ENCODE measurements at places on chromosomes 1 and 21.

- no peak for DNase-seq
These were observed 67.7 kb upstream of the WNT4 start for GRCh38 chr1:22210636-22211035.

DNA sequence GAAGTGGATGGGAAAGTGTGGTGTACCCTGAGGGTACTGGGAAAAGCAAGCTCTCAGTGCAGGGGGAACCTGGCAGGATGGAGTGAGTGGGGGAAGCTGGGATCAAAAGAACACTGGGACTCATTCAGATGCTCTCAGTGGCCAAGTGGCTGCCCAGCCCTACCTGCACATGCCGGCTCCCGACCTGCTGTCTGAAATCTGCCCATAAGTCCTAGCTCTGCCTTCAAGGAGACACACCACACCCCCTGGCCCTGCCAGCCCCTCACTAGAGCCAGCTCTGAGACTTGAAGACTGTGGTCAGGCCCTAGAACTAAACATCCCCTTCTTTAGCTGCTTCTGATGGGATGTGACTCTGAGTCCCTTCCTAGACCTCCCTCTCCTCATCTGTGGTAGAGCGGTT is 2.2 kb downstream of the TMEM54 start:
- DNase-seq, result no peak

GRCh38 chr1:98763488-98764150 is 102.1 kb downstream of the SNX7 start:
- no peak for DNase-seq

GRCh38 chr1:112342558-112342957 is 53.5 kb upstream of the CTTNBP2NL start:
- no peak for DNase-seq

DNA sequence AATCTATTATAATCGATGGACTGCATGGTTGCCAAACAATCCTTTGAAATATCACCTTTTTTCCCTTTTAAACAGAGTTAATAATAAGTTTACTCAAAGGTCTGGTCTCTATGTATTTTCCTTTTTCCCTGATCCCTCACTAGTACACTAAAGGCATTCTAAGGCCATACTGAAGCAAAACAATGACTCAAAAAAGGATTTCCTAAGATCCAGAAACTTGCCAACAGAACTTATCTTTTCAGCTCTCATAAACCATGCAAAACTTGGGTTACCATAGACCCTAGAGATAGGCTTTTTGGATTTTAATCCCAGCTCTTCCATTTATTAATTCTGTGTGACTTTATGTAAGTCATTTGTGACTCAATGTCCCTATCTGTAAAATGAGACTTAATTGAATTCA is 77.1 kb downstream of the IFI44 start:
- DNase-seq, result no peak

DNA sequence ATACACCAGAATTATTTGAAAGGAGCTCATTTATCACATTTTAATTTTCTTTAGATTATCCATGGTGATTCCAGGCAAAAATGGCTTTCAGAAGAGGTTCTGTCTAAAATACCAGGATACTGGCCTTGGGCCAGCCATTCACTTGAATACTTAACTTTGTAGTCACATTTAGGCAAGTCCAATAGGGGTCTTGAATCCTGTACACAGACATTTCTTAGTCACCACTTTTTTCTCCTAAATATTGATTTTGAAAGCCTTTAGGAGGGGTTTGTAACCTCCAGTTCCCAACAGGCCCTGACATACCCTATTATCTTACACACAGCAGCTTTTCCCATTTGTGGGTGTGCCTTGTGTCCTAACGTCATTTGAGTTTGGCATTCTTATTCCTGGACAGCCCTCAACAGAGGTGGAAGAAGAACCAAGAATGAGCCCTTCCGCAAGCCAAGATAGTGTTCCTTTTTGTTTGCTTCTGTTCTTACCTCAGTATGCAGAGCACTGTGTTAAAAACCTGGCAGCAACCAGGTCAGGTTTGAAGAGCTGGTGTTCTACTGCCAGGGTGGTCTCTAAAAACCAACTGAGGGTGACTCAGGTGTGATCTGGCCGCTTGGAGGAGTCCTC is 19.5 kb downstream of the MAP3K7CL start:
- no peak for DNase-seq

- DNase-seq, result no peak
These were observed 68.4 kb downstream of the AK5 start for GRCh38 chr1:77350012-77350770.

DNA sequence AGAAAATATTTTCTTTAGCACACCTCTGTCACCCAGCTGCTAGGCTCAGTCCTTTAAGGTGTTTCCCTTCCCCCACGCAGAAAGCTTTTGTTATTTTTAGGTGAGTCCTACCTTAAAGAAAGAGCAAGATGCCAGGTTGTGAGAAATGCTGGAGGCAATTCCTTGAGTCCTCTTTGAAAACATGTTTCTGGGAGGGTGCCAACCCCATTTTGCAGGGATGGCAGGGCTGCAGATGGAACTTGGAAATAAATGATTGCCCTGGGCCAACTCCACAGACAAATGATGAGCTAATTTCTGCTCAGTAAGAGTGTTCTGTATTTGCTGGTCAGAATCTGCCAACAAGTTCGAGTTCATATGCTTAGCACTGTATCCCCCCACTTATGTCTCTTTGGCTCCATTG is 119.2 kb upstream of the RAB3GAP2 start:
- no peak for DNase-seq

GRCh38 chr1:84425150-84425896 is 27.0 kb downstream of the DNASE2B start:
- no peak for DNase-seq

- no peak for DNase-seq
These were observed 335.6 kb upstream of the VAMP3 start for GRCh38 chr1:7435276-7436055.

DNA sequence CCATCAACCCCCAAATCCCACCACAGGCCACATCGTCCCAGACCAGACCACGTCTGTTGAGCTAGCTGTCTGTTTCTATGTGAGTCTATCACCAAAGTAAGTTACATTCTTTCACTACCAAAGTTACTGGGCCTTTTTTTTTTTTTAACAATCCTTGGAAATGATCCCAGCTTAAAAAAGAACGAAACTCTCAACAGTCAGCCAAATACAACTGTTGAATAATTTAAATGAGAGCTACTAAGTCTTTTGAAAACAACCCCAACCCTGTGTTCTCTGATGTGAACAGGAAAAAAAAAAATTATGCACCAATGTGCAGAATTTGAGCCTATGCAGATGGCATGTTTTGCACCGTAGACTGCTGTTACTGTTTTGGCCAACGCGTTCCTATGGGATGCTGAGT is 134.0 kb upstream of the ETS2 start:
- no peak for DNase-seq

DNA sequence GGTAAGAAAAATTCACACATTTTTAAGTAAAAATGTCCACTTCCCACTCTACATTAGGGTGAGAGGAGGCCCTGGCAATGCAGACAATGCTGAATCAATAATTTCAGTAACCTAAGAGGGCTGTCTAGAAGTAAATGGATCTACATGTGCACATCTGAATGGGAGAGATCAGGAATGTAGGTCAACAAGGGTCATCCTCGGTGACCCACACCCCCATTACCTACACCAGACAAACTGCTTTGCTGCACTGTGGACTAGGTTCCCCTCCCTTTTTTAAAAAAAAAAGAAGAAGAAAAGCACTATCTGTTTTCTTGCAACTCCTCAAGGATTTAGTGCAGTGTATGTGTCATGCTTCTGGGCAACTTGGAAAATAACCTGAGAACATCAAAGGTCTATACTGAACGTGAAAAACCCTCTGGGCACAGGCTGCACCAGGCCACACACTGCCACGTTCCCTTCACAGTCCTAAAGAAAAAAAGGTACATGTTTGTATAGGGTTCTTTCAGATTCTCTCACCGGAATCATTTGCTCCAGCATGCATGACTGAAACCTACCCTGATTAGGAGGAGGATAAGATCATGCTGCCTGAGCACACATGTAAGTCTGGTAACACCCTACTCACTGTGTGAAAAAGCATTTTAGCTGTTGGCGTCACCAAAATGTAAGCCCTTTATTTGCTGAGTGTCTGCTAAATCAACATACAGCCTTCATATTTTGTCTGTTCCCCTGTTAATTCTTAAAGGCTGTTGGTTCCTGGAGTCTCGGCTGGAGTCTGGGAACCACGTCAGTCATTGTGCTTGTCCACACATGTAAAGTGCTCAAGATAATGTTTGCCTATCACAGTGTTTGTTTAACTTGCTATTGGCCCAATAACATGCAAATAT is 341.0 kb downstream of the SMYD3 start:
- DNase-seq, result no peak

DNA sequence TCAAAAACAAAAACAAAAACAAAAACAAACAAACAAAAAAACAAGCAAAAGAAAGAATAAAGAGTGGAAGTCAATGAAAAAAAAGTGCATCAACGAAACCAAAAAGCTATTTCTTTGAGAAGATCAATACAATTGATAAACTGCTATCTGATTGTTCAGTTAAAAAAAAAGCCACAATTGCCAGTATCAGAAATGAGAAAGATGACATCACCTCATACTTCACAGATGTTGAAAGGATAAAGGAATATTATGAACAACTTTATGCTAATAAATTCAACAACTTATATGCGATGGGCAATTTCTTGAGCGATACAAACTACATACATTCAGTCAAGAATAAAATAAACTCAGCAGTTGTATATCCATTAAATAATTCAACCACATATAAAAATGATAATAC is 2.2 kb upstream of the LRRC3 start:
- no peak for DNase-seq

DNA sequence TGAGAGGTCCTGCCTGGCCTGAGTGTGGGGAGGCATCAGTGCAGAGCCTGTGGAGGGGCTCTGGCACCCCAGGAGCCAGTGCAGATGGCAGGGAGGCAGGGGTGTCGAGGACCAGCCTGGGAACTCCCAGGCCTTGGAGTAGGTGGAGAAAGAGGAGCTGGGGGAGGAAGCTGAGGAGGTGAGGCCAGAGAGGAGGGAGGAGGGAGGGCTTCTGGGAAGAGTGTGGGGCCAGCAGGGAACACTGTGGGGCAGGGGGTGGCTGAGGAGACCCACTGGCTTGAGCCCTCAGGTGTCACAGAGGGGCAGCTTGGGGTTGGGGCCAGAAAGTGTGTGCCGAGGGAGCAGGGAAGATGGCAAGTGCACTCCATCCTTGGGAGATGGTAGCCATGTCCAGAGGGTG is 3.8 kb downstream of the COQ8A start:
- DNase-seq, result no peak

DNA sequence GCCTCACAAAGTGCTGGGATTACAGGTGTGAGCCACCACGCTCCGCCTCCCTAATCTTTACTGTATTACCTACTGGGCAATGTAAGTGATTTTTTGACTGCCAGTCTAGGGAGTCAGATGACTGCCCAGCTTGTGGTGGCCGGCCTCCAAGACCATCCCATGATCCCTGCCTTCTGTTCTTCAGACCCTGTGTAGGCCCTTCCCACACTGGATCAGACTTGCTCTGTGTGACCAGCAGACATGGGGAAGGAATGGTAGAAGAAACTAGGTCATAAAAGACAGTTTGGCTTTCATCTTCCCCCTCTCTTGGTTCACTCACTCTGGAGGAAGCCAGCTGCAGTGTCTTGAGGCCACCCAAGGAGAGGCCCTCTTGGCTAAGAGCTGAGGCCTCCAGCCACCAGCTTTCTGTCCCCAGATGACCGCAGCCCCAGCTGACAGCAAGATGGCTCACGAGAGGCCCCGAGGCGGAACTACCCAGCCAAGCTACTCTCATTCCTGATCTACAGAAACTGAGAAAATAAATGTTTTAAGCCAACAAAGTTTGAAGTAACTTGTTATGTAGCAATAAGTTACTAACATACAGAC is 14.5 kb upstream of the CBR3 start:
- no peak for DNase-seq

DNA sequence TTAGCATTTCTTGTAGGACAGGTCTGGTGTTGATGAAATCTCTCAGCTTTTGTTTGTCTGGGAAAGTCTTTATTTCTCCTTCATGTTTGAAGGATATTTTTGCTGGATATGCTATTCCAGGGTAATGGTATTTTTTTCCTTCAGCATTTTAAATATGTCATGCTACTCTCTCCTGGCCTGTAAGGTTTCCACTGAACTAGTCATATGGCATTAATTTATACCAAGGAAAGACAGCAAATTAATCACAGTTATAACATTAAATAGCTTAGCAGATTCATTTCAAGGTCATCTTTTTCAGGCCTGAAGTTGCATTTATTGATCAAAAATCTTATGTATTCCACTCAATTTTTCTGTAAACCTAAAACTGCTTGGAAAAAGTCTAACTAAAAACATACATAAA is 54.9 kb downstream of the AK5 start:
- DNase-seq, result no peak

DNA sequence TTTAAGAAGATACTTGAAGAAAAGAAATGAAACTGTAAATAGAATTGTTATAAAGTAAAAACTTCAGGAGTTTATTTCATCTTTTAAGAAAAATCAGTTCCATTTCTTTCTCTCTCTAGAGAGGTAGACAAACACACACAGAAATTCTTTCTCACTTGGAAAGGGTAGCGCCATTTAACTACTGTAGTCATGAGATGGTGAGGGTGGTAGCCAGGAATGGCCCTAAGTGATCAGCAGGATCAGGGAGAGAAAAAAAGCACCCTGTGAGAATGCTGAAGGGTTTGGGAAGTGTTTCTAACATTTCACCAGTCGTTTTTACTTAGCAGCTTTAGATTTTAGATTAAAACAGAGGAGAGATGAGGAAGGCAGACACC is 205.7 kb upstream of the RUNX1 start:
- DNase-seq, result no peak

GRCh38 chr1:55882931-55883330 is 667.8 kb upstream of the USP24 start:
- no peak for DNase-seq

DNA sequence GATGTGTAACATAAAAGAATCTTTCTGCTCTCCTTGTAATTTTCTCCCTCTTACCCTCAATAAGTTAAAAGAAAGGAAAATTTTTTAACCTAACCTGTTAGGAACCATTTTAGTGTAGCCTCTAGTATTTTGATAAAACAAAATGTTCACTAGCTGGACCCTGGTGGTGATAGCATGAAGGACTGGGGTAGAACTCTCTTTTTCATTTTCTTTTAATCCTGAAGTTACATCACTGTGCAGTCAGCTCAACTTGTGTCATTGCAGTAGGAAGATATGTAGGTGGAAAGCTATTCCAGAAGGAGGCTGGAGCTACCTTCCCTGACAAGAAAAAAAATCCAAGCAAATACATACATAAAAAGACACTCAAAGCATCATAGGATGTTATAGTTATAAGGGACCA is 39.3 kb downstream of the NFIA start:
- DNase-seq, result no peak
